ENCODE measurements at places on chromosomes 12 and 14.

GRCh38 chr12:14326699-14327098, 38.8 kb upstream of the ATF7IP start:
- DNase-seq, result no peak

GRCh38 chr12:128069359-128069997, 197.5 kb upstream of the TMEM132C start:
- peak; percentile 74 for DNase-seq

GRCh38 chr14:69643430-69644200, 32.2 kb downstream of the SUSD6 start:
- DNase-seq, result peak; percentile 97

DNA sequence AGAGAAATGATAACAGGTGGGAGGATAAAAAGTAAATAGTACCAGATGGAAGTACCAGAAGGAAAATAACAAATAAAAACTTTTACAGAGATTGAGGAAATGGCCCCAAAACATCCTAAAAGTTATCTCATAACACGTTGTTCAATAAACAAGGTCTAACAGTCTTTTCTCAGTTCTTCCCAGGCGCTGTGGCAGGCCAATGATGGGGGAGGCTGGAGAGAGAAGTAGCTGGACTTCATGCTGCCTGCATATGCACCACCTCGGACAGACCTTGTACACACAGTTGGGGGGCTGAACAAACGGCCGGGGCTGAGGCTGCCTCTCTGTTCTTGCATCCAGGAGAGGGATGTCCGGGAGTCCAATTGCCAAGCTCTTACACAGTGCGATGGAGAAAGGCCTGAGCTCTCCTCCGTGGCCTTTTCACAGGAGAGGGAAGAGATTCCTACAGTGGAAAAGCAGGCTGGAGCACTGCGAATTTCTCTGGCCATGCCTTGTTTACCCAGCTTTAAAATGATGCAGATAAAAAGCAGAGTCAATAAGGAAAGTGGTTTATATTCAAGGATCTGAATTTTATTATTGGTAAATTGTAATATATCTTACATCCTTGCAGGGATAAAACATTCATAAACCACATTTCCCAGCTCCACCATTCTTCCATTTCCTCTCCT, 109.8 kb downstream of the PHLDA1 start:
- no peak for DNase-seq

- DNase-seq, result no peak
Measured at GRCh38 chr14:92774572-92774971, 19.5 kb upstream of the GOLGA5 start.

DNA sequence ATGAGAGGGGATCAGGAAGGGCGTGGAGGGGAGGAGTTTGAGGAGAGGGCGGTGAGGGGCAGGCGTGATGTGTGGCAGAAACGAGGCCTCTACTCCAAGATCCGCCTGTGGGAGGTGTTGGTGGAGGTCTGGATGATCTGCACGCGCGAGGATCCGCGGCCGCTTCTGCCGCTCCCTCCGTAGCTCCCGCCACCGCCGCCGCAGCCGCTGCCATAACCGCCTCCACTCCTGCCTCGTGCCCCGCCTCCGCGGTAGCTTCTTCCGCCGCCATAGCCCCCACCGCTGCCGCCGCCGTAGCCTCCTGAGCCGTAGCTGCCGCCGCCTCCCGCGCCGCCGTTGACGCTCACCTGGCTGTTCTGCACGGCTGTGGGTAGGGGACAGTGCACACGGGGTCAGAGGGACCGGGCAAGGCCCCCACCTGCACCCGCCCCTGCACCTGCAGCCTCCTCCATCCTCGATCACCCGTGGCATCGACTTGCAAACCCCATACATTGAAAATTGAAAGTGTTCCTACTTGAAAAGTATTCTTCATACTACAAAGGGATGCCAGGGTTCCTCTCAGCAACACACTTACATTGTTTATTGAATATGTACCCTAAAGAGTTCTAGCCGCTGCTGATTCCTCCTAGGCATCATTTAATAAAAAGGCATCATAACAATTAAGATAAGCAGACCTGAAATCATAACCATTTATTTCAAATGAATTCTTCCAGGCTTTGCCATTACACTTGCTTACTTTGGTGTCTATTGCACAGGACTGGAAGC, 11.1 kb upstream of the KRT1 start:
- DNase-seq, result peak; percentile 32

DNA sequence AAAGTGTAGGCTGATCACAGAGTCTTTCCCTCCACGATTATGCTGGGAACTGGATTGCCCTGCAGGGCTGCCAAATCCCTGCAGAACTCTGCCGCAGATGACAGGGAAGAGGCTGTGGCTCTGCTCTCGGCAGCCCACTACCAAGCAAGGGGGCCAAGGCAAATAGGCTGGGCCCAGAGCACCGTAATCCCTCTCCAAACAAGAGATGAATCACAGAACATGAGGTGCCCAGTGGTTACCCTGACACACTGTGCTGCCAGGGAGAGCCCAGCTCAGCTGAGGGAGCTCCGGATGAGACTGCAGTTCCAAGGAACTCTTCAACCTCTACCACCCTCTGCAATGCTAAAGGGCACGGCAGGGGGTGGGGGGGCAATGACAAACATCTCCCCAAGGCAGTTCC, 33.9 kb downstream of the STON2 start:
- peak; percentile 24 for DNase-seq

- DNase-seq, result peak; percentile 97
Measured at GRCh38 chr12:3041558-3042164, 35.5 kb upstream of the TSPAN9 start.

GRCh38 chr14:51328064-51328771, 88.2 kb downstream of the TMX1 start:
- no peak for DNase-seq

DNA sequence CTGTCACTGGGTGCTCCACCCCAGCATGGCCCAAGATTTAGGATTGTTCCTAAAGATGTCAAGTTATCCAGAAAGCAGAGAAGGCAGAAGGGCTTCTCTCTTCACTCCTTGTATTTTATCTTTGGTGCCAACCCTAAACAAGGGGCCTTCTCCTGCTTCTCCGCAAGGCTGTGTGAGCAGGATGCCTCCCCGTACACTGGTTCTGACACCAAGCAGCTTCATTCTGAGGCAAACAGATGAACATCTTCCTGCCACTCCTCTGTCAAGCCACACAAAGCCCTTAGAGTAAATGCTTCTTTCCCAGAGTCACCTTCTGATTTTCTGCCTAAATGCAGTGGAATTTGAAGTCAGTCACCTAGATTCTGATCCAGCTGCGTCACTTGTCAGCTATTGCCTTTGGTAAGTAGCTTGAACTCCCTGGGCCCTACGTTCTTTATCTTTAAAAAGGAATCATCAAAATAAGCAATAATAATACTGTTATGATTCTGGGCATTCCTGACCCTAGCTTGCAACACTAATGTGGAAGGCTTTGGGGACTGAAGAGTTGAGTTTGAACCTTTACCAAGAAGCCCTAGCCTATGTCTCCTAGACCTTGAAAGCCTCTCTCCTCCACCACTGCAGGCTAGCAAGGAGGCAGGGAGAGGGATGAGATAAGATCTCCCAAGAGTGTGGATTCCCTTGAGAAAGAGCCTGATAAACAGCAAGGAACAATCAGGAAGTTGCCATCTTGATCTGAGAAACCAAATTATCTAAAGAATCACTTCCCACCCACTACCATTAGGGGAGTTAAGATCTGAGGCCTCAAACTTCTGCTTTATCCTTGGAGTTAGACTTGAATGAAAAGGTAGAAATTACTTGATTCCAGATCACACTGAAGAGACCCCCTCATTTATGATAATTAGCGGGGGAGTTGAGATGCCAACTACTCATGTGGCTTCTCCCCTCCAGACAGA, 5.7 kb downstream of the KRT73 start:
- no peak for DNase-seq

GRCh38 chr14:50308363-50308915, 3.6 kb downstream of the L2HGDH start:
- peak; percentile 48 for DNase-seq

DNA sequence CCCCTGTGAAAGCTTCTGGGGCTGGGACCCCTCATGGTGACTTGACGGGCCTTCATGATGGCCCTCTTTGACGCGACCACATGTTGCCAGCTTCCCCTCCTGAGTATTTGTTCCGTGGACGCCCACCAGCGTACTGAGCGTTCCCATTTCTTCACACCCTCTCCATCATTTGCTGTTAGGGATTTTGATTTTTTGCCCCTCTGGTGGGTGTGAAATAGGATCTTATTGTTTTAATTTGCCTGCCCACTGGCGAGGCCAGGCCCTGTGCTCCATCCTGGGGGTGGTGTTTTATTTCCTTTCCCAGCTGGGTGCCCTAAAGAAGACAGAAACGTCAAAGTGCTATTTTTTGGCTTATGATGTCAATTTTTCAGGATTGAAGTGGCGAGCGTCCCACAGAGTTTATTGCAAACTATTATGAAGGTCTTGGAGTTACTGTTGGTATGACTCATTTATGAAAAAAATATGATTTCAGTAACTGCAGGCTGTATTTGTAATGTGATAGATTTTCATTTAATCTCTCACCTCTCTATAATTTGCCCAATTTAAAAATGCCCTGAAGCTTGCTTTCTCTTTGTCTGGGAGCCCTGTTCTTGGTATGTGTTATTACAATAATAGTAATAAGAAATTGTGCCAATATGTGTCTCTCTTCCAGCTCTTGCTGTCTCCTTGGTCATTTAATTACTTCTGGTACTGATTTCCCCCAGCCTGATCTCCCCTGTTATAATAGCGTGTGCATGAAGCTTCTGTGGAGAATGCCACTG, 99.6 kb downstream of the SLC25A47 start:
- no peak for DNase-seq

DNA sequence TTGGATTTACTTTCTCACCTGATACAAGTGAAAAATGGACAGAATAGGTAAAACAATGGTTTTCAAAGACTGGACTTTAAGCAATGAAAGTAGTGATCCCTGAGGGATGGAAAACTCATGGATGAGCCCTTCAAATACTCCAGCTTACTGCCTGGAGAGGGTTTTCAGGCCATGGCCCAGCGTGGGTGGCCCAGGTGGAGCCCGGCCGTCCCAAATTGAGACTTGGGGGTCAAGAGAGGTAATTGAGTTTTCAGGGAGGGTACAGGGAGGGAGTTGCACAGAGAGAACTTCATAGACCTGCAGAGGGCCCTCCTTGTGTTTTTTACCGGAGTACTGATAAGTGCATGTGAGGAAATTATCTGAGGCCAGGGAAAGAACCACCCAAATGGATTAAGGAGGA, 37.2 kb downstream of the RAN start:
- DNase-seq, result no peak

DNA sequence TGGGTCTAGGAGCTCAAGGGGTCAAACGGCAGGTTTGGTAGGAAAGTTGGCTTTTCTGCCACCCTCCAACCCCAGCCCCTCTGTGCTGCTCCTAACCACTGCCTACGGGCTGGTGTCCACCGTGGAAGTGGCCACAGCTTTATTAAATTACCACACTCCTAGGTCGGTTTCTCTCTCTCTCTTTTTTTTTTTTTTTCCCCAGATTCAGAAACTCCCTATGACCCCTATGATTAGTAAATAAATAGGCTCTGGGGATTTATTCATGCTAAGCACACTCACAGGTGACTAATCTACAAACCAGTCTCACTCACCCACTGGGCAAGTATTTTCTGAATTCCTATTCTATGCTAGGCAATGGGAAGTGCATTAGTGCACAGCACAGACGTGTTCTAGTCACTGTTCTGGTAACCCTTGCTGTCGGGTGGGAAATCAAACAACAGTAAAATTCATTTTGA, 8.7 kb upstream of the DDX47 start:
- DNase-seq, result peak; percentile 95

DNA sequence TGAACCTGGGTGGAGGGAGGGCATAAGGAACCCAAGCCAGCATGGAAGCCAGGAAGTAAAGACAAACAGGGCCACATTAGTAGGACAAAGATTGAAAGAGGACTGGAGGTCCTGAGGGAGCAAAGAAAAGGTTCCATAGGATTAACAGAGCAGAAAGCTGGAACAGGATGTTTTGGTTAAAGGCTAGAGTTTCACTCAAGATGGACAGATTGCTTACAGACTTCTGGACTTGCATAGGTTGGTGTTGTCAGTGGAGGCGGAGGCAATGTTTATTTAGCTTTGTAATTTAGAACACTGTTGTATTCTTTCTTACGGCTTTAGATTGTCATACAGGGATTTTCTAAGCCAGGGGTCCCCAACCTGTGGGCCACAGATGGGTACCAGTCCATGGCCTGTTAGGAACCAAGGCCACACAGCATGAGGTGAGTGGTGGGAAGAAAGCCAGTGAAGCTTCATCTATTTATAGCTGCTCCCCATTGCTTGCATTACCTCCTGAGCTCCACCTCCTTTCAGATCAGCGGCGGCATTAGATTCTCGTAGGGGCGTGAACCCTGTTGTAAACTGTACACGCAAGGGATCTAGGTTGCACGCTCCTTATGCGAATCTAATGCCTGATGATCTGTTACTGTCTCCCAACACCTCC, 31.3 kb downstream of the ZNF664 start:
- DNase-seq, result no peak

DNA sequence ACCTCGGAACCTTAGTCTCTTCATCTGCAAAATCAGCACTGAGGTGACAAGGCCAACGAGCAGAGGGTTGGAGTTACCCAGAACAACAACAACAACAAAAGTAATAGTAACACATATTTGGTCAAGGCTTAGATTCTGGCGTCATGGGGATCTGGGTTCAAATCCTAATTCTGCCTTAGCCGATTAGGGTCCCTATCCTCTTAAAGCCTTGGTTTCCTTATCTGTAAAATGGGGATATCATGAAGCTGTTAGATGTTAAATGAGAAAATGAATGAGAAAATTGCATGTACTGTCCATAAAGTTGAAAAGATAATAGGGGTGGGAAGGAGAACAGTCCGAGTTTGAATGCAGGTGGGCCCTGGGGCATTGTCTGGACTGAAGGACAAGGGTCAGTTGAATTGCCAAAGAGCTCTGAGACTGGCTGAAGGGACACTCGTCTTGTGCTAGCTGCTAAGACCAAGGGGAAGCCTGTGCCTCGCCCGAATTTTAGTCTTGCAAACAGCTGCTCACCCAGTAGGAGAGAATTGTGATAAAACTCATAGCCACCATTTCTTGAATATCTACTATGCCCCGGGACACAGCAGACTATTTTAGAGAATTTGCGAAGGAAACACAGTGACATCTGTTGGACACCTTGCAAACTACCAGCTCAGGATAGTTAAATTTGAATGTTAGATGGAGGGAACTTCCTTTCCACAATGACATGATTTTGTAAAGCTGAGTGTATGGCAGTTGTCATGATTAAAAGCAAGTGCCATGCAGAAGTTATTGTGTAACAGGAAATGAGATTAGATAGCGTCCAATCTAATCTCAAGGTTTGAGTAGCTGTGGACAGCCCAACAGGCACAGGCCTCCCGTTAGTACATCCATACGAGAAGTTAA, 6.8 kb upstream of the HNF1A start:
- DNase-seq, result peak; percentile 81

GRCh38 chr12:41336041-41336549, 148.0 kb downstream of the PDZRN4 start:
- no peak for DNase-seq

DNA sequence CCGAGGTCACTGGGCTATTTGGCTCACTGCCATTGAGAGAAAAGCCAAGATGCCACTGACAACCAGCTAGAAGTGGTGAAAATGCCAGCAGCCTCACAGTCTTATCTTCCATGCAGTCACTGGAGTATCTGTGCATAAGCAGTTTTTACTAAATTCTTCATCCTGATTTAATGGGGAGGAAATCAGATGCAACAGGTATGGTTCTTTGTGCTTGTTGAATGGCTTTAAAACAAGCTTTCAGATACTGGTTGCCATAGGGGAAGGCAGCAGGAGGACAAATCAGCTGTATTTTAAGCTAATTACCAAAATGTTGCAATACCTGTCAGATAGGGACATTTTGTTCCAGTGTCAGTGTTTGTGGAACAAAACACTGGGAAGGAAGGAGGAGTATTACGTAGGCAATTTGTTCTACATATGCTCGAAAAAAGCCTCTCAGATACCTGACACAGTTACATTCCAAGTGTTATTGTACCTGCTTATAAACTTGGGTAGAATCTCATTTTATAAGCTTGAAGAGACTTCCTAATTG, 54.1 kb upstream of the ARHGAP5 start:
- DNase-seq, result no peak
